Jurkat, Clone E6-1 (cell line): ENCODE measurements at places on chromosomes 7 and 10.

DNA sequence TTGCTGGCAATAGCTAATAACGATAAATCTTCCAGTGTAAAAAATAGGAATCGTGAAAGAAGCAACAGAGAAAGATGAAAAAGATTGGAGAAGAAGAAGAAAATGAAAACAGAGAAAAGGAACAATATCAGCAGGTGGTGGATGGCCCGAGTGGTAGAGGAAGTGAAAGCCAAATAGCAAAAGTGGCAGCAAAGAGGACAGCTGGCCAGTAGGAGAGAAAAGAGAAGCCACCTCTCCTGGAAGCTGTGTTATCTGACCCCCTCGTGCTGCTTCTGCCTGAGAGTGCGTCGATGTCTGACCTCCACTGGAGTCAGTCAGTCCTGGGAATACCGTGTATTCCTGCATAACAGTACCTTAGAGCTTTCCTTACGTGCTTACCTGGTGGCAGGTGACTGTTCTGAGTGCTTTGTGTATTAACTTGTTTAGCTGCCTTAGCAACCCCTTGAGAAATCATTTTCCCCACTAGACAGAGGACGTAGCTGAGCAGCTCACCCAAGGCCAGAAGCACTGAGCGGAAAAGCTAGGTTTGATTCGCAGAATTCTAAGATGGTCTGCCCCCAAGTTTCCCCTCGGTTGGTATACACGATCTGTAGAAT, 88.3 kb downstream of the CHN2 start:
- DNase-seq = no peak

- no peak for DNase-seq
These were observed 523.9 kb downstream of the SUGCT start for GRCh38 chr7:40658729-40659128.

- peak; percentile 35 for DNase-seq
These were observed 951 bp downstream of the ZNF25 start for GRCh38 chr10:37975401-37975991.

GRCh38 chr7:42924223-42924838, 7.6 kb downstream of the PSMA2 start:
- no peak for DNase-seq

- no peak for DNase-seq
These were observed 42.2 kb upstream of the CNPY1 start for GRCh38 chr7:155588468-155588998.

DNA sequence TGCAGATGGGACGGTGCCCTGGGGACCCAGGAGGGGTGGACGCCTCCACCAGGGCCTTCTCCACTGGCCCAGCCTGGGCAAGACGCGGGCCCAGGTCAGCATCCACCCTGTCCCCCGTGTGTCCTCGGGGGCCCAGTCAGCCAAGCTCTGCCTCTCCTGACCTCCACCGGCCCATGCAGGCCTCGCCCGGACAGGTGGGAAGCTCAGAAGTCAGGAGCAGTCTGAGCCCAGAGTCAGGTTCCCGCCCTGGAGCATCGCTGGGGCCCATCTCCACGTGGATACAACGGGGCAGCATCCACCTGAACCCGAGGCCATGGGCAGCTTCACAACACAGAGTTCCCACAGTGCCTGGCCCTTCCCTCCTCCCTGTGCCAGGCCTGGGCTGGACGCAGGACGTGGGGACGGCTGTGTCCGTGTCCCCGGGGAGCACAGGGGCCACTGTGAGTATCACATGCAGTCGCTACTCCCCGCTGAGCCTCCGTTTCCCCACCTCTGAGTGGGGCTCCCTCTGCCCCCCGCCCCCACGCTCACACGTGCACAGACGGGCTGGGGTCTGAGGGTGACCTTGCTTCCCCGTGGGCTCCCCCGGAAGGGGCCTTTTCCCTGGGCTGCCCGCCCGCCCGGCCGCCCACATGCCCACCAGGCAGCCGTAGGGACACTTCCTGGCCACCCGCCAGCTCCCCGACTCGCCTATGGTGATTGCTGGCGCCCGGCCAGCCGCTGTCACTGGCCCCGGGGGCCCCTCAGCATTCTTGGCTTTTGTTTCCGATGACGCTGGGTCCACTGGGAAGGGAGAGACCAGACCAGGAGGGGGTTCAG, 64.3 kb downstream of the PDGFA start:
- no peak for DNase-seq

- DNase-seq = no peak
These were observed 45.4 kb downstream of the CNNM1 start for GRCh38 chr10:99374526-99374925.

- no peak for DNase-seq
These were observed 65.9 kb downstream of the PDIA4 start for GRCh38 chr7:148962440-148962822.

GRCh38 chr7:845091-845490, 12.8 kb downstream of the SUN1 start:
- DNase-seq = no peak

GRCh38 chr7:151366166-151366879, 24.7 kb downstream of the NUB1 start:
- no peak for DNase-seq

DNA sequence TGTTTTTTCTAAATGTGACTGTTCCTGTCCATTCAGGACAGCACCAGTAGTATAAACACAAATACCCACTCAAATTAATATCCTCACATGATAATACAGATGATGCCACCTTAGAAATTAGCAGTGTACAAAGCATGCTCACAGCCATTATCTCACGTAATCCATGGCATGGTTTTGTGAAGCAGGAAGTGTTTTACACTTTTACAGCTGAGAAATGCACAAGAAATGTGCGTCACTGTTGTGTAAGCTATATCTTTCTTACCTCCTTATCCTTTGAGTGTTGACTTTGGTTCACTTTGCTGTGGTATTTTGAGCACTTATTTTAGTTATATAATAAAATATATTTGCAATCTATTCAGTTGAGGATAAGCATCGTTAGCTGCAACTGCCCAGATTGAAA, 31.6 kb downstream of the NKX2-3 start:
- DNase-seq = no peak

- DNase-seq = peak; percentile 49
These were observed 41.6 kb upstream of the LYZL2 start for GRCh38 chr10:30671026-30671616.

DNA sequence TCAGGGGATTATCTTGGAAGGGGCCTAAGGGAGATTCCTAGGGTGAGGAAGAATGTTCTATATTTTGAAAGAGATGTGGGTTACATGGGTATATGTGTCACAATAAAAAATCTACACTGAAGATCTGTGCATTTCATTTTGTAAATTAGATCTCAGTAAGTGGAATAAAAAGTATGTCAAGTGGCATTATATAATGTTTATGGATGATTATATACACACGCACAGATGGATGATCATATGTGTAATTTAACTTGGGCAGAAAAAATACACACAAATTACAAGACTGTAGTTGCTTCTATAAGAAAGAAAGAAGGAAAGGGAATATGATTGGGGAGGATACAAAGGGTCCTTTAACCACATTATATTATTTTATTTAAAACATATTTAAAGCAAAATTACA, 18.5 kb downstream of the ASZ1 start:
- DNase-seq = no peak

- DNase-seq = no peak
These were observed 73.3 kb downstream of the ZMIZ1 start for GRCh38 chr10:79142064-79142491.

DNA sequence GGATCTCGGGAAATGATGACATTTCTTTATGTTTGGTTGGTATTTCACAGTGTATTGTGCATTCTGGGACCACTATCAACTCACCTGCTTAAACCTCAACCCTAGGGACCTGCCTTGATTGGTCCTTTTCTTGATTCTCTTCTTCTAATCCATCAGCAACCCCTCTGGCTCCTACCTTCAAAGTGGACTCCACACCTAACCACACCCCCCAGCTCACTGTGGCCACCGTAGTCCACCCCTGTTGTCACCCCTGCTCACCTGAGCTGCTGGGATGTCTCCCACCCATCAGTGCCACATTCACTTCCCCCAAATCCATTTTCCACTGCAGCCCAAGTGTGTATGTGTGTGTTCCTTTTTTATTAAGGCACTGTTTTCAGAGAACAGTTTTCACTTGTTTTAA, 145.0 kb downstream of the PLPP4 start:
- DNase-seq = no peak

DNA sequence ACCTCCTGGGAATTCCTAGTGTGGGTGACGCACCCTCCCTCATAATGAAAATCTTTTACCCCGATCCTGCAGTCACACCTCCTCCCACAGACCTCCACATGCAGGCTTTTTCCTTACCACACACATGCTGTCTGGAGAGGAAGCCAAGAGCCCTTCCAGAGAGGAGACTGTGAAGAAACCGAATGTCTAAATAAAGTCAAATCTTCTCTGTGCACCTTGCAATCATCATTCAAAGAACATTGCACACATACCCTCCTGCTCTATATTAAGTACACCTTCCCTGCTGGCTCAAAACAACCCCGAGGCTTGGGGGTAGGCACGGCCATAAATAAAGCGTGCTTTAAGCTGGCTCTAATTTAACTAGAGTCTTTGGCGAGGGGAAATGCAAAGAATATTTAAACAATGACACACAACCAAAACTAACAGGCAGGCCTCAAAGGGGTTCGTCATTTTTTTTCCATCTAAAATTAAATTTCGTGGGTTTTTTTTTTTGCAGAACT, 34.9 kb downstream of the CALML3 start:
- no peak for DNase-seq

GRCh38 chr7:49855281-49855980, 82.0 kb downstream of the VWC2 start:
- DNase-seq = no peak

DNA sequence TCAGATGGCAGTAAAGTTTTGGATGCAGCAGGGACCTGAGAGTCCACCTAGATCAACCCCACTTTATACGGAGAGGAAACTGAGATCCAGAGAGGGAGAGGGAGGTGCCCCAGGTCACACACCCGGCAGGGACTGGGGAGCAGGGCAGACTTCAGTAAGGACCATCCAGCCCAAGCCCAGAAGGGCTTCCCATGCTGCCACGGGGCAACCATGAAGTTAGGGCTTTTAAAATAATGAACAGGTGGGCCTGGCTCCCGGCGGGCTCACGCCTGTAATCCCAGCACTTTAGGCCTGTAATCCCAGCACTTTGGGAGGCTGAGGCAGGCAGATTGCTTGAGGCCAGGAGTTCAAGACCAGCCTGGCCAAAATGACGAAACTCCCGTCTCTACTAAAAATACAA, 98.5 kb downstream of the HIP1 start:
- DNase-seq = no peak

DNA sequence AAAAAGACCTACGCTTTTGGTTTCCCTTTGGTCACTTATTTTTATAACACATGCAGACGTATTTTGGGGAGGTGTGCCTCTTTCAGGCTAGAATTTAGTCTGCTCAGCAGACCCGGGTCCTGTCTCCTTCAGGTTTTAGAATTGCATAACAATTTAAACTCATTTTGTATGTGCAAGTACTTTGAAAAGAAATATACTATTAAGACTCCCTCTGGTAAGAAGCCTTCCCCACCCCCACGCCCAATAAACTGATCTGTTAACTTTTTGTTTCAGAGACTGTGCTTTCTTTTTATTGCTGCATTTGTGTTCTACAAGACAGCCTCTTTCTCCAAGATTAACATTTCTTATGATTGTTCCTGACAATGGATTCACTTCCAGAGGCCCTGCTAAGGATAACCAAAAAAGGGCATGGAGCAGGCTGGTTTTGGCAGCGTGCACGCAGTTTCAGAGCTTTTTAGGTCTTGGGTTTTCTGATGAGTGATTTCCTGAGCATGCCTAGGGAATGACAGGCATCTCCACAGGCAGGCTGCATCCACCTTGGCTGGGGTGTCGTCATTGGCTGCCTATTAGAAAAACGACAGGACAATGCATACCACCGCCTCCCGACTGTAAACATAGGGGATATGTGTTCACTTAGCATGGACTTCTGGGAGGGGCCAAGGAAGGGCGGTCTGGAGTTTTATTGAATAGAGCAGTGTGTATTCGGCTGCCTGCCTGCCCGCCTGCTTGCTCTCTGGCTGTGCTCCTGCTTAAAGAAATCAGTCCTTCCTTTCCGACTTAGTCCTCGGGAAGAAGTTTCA, at the start of gene CALD1:
CALD1 (plus strand) TSS at position 694 of the 800 bp plus-strand sequence. CDS start 88,100 bp downstream, outside the sequence.
- DNase-seq = no peak
